NCI-H1048 (cell line): ENCODE measurements at places on chromosomes 6 and 20.

DNA sequence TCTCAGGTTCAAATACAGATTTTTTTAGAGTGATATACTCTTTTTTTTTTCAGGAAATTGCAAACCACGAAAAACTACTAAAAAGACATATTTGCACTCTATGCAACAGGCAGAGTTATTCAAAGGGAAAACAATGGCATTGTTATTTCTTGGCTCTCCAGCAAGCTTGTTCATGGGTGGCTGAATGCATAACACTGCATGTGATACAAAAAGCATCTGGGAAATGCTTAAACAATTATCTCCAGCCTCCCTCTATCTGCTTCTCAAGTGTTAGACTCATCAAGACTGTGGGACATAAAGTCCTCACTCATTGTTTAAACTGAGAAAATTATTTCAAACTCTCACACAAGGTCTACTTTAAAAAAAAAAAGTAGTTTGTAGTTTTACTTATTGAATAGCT is 7.3 kb upstream of the COL12A1 start:
- DNase-seq: no peak

GRCh38 chr20:23776067-23776771 is 25.5 kb upstream of the CST1 start:
- no peak for DNase-seq

DNA sequence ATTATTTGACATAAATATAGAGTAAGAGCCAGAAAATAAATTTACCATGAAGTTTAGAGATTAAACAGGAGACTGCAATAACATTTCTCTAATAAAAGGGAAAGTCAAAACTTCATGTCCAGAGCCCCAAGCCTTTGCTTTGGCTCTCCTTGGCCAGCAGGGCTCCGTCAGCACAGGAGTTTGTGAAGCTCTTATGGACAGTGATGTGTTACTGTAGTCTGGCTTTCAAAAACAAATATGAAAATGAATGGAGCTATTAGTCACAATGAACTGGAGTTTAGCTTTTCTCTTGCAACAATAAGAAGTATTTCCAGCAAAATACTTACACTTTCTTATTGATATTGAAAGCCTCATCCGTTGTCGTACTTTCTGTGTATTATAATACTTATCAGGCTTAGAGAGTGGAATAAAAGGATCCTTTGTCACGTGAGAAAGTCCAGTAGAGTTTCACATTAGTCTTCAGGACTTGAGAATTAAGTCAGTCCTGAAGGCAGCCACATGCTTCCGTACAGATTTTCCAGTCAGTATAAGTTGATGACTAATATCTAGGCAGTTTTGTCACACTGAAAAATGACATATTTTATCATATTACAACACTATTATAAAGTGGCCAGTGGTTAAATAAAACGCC is 117.0 kb upstream of the PRL start:
- peak; percentile 11 for DNase-seq

GRCh38 chr20:49594931-49595315 is 27.0 kb upstream of the PTGIS start:
- DNase-seq: no peak

- DNase-seq: no peak
These were observed 20.4 kb upstream of the DTNBP1 start for GRCh38 chr6:15682965-15683822.

GRCh38 chr6:31214516-31214915 is 44.0 kb upstream of the POU5F1 start:
- DNase-seq: no peak

DNA sequence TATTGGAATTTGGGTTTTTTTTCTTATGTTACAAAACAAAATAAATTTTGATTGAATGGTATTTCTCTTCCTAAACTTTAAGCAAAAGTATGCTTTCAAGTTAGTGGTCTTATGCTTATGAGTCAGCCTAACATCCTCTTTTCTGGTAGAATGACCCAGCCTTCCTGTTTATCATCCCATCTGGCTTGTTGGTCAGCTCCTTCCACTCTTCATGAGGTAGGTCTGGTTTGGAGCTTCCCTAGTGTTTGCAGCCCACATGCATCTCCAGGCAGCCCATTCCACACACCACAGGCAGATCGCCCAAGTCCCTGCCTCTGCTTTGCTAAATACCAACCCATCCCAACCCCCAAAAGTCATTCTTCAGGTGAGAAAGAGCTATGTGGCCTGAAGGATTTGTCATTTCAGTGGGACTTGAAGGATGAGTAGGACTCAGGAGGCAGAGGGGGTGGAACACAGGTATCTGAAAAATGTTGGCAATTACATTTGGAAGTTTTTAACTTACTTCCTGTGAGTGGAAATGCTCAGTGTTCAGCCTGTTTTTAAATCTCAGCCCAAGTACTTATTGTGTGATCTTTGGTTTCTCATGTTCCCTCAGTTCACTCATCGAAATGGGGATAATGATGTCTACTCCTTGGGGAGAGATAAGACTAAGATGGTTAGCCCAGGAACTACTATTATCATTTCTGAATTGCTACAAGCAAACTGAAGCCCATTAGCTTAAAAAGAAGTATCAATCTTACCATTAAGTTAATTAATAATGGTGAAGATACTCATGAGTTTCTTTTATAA is 294.0 kb downstream of the ADGB start:
- DNase-seq: no peak

GRCh38 chr6:92376691-92377090 is 1042.7 kb downstream of the EPHA7 start:
- DNase-seq: no peak

DNA sequence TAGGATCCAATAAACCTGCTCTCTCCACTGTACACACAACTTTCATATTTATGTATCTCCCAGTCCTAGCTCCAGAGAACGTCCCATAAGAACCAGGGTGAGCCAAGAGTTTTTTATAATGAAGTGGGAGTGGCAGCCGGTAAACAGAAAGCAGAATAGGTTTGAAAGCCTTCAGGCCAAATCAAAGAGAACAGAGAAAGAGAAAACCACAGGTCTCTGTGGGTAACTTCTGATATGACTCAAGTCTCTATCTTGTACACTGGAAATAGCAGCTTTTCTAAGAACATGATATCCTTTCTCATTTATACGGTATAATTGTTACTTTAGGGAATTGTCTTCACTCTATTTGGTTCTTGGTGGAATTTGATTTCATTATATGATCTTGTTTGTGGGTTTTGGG is 273.6 kb downstream of the PACRG start:
- no peak for DNase-seq

GRCh38 chr6:44480097-44480541 is 92.6 kb downstream of the CDC5L start:
- DNase-seq: no peak

- no peak for DNase-seq
These were observed 4.2 kb upstream of the NCR3 start for GRCh38 chr6:31597006-31597405.

- DNase-seq: no peak
These were observed 34.2 kb upstream of the TBXT start for GRCh38 chr6:166201878-166202277.

- no peak for DNase-seq
These were observed 18.3 kb downstream of the CPNE5 start for GRCh38 chr6:36820700-36821580.

DNA sequence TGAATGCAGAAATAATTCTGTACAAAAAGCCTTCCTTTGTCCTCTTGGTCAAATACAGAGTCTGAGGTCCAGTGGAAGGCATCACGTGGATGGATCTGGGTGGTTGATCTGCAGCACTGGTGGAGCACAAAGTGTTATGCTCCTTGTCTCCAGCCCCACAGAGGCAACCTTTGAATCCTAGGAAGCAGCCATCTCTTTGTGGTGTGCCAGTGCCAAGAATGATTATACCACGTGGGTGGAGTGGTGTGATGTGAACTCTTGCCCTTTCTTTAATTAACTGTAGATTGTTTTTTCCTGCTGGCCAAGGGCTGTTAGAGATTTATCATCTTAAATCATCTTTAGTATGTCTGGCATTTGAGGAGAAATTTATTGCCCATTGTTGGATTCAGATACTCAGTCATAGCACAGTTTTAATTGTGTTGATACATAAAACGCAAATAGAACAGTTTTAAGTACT is 31.1 kb downstream of the NCOA7 start:
- no peak for DNase-seq

DNA sequence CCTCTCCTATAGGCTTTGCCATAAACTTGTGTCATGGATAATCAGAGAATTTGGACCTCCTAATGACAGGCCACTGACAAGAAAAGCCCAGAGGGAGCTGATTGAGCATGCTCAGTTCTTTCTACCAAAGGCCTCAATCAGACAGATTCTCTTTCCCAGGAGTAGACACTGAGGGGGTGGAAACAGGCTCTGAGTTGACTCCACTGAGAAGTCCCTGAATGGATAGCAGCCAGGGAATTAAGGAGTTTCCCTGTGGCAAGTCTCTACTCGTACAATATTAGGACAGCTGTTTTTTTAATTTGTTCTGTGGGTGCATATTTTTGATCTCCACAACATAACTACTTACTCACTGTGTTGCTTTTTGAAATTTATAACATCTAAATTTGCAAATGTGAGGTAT is 63.3 kb downstream of the SLC16A10 start:
- no peak for DNase-seq

DNA sequence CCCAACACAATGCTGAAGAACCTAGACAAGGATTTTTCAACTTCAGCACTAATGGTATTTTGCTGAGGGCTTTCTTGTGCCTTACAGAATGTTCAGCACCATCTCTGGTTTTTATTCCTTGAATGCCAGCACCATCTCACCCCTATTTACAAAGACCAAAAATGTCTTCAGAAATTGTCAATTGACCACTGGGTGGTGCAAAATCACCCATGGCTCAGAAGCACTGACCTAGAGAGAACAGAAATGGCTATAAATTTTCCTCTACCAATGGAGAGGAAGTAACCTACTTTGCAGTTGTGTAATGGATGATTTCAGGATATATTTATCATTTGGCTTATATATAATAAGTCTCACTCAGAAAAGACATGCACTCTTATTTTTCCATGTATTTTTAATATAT is 431.0 kb upstream of the IRAK1BP1 start:
- no peak for DNase-seq

- DNase-seq: no peak
These were observed 106.3 kb downstream of the CENPW start for GRCh38 chr6:126446248-126446647.

- DNase-seq: no peak
These were observed 128.1 kb downstream of the MYLK4 start for GRCh38 chr6:2622671-2623070.

- no peak for DNase-seq
These were observed 155.6 kb downstream of the TFAP2B start for GRCh38 chr6:50974319-50974718.

DNA sequence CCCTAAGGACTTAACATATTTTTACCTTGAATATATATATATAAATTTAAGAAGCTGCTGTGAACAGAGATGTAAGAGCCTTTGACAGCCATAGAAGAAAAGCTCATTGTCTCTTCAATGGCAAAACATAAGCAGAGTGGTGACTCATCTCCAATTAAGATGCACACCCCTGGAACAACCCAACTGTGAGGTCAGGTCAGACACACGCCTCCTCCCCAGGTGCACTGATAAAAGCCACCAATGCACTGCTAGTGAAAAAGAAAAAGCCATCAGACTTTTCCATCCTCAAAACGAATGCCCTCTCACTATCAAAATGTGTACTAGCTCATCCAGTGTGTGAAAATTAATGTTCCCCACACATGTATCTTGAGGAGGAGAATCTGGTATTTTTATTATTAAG is 100.1 kb downstream of the SMLR1 start:
- no peak for DNase-seq

DNA sequence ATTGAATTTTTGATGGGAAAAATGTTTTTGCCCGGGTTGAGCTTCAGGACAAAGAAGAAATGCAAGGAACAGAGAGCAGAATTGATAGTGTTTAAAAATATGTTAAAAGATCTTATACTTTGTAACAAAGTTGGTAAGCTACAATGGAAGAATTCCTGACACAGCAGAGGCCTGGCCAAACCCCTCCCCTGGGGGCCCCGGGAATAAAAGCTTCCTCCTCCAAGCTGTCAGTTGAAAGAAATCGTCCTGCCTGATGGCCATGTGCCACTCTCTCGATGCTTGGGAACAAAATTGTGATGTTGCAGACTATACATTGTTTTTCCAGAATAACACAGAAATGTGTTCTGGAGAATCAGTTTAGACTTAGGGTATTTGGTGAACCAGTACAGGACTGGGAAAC is 14.2 kb upstream of the TOX2 start:
- no peak for DNase-seq

DNA sequence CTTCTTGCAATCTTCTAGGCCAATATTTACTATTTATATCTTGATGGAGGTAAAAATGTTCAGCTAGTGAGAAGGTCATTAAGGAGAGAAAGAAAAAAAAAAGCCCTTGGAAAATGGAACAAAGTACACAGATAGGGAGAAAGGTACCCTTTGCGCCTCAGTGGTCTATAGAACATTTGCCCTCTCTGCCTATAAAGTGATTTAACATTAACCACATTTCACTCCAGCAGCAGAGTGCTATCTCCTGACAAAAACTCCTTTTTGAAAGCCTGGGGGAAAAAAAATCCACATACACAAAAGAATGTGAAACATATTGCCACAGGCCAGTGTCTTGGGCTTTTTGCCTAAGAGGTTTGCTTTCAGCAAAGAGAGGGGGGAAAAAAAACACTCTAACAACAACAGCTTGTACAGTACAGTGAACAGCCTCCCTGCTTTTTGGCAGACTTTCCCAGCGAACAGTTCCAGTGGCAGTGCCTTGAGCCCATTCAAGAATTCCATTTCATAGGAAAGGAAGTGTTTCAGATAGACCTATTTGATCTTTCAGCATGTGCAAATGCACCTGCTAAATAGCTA is 695 bp downstream of the ARHGAP18 start:
- no peak for DNase-seq

GRCh38 chr6:24122139-24122538 is 3.9 kb upstream of the NRSN1 start:
- no peak for DNase-seq

GRCh38 chr6:52681416-52681815 is 10.5 kb downstream of the TMEM14A start:
- DNase-seq: no peak

DNA sequence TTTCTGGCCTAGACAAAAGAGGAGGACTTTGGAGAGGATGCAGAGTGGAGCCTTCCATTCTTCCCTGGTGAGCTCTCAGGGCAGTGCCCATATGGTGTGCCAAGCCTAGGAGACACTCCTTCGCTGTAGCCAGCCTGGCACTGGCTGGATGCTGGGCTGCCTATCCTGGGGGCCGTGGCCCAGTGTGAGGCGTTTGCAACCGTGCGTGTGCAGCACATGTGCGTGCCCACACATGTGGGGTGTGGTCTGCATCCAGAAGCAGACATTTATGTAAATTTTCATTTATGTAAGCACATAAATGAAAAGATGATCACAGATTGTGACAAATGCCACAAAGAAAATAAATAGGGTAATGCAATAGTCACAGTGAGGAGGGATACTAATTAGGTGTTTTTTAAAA is 35.8 kb upstream of the ZNF831 start:
- no peak for DNase-seq

DNA sequence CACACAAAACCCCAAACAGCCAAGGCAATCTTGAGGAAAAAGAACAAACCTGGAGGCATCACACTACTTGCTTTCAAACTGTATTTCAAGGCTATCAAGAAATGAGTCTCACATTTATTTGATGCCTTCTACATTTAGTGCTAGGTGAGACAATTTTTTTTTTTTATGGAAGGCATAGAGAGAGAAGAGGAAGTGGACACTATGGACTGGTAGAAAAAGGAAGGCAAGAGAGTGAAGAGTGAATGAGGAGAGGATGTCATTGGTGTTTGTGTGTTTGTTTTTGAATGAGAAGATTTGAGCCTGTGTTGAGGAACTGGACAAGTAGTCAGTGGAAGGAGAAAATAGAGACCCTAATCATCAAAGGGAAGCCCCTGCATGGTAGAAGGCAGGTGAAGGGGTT is 182.0 kb upstream of the JAG1 start:
- no peak for DNase-seq

- DNase-seq: no peak
These were observed 8.4 kb downstream of the VSX1 start for GRCh38 chr20:25073544-25073943.
